Transverse colon (tissue), 4 donors: ENCODE measurements at places on chromosomes 7 and 10. TPM values are rescaled to one million over a fixed set of nuclear protein-coding genes. Genes with fewer than 3 reads are reported as not detected.

DNA sequence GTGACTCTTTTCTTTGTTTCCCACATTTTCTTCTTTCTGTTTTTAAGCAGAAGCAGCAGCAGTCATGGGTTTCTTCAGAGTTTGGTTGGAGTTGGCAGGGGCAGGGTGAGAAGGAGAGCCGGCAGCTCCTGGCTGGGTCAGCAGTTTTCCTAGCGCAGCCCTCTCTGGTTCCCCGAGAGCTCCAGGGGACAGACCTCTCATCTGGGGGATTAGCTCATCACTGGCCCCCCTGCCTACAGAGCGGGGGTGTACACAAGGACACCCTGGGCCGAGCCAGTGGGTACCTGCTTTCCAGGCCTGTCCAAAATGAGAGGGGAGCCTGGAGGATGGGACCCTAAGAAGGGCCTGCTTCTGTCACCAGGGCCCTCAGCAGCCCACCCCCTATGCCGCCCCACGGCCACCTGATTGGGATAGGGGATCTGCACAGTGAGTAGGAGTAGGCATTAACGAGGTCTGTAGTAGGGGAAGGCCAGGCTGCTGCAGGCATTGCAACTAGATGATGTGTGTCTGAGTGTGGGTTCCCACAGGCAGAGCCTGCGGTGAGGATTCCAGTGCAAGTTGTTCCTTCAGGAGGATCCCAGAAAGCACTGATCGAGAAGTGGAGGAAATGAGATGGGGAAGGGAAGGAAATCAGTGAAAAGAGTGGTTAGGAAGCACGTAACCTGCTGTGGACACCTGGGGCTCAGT lies 122.9 kb upstream of the PPIF start:
- no peak for DNase-seq

DNA sequence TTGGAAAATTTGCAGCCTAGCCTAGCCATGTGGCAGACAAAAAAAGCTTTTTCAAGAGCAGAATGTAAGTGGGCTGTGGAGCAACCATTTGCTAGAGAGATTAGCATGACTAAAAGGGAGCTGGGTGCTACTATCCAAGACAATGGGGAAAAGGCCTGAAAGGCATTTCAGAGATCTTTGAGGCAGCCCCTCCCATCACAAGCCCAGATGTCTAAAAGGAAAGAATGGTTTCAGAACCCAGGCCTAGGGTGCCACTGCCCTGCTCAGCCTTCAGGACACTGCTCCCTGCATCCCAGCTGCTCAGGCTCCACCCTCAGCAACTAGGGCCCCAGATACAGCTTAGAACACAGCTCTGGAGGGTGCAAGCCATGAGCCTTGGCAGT lies 24.7 kb downstream of the PNLIPRP3 start:
- DNase-seq = no peak

DNA sequence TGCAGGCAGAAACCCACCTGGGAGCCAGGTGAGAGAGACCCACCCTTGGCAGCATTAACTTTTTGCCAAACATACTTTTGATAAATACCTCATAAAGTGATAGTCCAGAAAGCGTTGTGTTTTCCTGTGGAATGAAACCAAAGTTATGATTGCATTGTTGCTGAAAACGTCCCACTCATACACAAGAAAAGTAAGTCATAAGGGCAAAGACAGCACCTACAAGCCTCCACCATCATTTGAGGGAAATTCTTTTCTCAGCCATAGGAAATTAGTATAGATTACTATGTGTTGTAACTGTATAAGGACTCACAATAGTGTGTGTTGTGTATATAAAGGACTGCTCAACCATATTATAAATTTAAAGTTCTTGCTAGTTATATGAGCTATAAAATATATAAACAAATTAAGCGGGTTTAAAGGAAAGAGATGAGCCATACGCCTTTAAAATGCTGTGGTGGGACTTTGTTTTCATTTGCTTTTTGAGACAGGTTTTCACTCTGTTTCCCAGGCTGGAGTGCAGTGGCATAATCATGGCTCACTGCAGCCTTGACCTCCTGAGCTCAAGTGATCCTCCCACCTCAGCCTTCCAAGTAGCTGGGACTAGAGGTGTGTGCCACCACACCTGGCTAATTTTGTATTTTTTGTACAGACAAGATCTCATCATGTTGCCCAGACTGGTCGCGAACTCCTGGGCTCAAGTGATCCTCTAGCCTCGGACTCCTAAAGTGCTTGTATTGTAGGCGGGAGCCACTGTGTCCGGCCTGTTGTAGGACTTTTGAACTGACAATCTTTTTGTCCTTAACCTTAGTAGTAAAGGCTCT lies 160.8 kb downstream of the PKD1L1 start:
- DNase-seq = no peak

Gene GIMAP4
- 37.6 TPM for total RNA-seq

DNA sequence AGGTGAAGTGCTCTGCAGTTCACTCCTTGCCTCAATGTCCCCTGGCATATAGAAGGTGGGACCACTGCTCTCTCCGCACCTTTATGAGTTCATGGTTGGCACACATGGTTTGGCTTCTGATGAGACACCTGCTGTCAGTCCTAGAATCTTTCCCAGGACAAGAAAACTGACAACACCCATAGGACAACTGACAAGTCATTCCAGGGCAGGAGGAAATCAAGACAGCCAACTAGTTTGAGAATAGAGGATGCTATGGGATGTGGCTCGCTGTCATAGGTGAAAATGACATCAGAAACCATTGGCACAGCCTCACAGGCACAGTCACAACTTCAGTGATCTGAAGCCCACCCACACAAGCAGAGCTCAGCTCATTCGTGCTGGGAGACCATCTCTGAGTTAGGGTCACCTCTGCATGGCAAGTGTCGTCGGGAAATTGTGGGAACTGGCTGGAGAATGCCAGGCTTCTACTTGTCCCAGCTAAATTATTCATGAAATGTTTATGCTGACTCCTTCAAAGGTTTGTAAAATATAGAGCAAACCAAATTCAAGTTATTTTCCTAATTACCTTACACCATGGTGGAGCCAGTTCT lies 762.4 kb downstream of the GRID1 start:
- DNase-seq = no peak

Gene FAM25A
- not detected for total RNA-seq

DNA sequence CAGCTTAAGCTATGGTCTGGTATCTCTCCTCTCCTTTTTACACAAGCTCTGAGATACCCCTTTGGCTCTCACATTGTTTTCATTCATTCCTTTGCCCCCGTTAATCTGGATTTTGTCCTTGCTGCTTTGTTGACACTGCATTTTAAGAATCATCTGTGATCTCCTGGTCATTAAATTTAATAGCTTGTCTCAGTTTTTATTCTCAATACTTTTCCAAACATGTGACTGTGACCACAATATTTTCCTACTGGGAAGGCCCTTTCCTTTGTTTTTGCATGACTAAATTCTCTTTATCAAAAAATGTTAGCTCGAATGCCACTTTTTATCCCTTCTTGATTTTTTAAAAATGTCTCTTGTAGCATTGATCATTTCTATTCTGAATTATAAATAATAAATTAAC lies 171.2 kb downstream of the SUGCT start:
- DNase-seq = no peak

GRCh38 chr7:158014976-158015375 lies 572.6 kb downstream of the PTPRN2 start:
- no peak for DNase-seq

Gene PLEKHA1
- total RNA-seq = 20.9 TPM

DNA sequence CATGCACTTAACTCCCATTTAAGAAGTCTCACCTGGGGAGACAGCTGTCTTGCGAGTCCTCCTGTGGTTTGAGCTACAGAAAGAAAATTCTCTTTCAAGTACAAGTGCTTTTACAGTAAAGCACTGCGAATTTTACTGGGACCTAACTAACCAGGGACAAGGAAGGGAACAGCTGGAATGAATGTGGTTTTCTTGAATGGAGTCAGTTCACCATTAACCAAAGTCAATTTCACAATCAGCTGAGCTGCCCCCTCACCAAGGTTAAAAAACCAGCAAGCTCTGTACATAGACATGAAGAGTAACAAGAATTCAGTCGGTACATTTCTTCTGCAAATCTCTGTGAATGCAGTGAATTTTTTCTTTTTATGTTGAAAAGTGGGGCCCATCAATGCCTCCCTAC lies 56.3 kb downstream of the GFRA1 start:
- no peak for DNase-seq

DNA sequence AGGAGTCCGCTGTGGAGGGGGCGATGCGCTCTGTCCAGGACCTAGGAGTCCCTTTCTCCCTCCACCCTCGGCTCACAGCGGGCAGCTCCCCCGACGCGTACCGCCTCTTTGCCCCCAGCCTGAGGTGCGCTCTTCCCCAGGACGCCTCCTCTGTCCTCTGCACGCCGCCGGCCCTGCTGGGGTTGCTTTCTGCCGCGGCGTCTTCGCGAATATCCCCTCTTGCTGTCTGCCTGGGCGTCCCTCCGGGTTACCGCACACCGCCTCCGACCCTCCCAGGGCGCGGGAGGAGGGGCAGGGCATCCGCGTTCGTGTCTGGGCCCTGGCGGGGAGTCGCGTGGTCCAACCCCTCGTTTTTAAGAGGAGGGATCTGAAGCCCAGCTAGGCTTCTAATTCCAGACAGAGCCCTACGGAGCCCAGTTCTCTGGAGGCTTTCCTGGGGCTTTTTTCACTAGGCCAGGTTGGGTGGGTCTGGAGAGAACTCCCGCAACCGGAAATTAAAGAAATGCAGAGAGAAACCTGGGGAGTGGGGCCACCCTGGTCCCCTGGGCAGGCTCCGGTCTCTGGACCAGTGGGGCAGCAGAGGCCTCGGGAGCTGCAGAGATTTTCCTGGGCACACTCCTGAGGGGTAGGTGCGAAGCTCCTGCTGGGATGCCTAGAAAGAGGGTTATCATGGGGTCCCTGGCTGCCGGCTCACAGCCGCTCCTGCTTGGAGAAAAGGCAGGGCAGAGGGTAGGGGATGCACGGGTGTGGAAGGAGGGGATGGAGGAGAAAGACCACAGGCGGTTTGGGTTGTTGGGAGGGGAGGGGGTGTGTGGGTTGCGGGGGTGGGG lies 166.9 kb downstream of the UBE2H start:
- DNase-seq = no peak

GRCh38 chr10:89279421-89279869 lies 22.4 kb upstream of the IFIT2 start:
- no peak for DNase-seq

GRCh38 chr7:16989811-16990413 lies 108.1 kb upstream of the AGR3 start:
- peak; percentile 86 for DNase-seq

- no peak for DNase-seq
Measured at GRCh38 chr7:42240416-42240815, 3.4 kb upstream of the GLI3 start.

Gene ADAMTS14
- 1.9 TPM for total RNA-seq

GRCh38 chr7:100219271-100219737 lies 445 bp upstream of the PVRIG start:
- DNase-seq = no peak

DNA sequence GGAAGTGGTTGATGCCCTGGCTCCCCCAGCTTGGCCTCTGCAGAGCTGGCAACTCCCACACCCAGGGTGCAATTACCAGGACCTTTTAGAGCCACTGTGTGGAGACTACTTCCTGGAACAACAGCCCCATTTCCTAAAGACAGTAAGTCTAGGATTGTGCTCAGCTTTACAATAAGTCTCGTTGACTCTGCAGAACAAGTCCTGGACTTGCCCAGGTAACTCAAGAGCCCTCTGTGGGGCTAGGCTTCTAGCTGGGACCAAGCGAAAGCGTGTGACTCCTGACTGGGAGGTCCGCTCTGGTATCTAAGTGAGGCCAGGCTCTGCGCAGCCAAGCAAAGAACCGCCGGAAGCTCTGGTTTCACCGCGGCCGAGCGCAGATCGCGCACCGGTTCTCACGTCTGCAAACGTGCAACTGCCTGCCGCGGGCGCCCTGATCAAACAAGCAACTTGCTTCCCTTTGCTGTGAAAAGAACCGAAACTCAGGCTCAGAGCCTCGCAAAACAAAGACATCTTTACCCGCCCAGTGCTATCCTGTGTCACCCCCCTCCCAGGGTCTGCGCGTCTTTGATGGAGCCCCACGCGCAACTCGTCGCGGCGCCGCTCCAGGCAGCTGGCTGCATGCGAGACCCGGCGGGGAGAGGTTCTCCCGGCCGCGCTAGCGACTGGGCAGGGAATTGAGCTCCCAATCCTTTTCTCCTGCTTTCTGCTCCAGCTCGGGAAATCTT lies 4.4 kb upstream of the PDLIM1 start:
- DNase-seq = peak; percentile 79

Gene MYL10
- total RNA-seq = not detected

Gene PSPH
- total RNA-seq = 9.0 TPM

Gene PRLHR
- total RNA-seq = not detected

GRCh38 chr10:121900443-121901174 lies 27.2 kb downstream of the ATE1 start:
- DNase-seq = no peak

Gene SLC26A4
- total RNA-seq = 0.41 TPM

Gene NODAL
- total RNA-seq = not detected

DNA sequence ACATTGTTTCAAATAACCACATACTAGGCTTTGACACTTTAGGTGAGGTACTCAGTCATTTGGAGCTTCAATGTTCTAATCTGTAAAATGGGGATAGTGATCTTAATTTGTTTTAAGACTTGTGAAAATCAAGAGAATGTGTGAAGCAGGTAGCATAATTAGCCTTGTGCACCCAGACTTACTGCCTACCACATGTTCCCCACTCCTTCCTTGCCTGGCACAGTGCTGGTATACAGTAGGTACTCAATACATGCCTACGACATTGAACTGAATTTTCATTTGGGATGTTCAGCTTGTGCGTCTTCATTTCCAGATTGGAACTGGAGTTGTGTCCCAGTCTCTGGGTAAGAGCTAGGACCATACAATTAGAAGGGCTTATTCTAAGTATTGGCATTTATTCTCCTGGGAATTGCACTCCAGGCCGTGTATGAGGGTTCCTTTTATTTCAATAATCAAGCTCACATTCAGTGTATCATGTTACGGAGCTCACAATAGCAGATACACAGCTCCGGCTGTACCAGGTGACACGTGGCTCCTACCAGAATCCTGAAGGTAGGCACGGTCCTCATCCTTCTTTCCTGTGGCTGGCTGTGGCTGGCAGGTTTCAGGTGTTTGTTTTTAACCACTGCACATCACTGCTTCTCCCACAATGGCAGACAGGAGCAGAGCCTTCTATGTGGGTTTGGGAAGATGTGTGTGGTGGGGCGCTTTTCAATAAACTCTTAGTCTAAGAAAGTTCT lies 109.4 kb upstream of the PDCD4 start:
- no peak for DNase-seq

Gene NME8
- not detected for total RNA-seq

Gene TMEM176B
- total RNA-seq = 369 TPM

DNA sequence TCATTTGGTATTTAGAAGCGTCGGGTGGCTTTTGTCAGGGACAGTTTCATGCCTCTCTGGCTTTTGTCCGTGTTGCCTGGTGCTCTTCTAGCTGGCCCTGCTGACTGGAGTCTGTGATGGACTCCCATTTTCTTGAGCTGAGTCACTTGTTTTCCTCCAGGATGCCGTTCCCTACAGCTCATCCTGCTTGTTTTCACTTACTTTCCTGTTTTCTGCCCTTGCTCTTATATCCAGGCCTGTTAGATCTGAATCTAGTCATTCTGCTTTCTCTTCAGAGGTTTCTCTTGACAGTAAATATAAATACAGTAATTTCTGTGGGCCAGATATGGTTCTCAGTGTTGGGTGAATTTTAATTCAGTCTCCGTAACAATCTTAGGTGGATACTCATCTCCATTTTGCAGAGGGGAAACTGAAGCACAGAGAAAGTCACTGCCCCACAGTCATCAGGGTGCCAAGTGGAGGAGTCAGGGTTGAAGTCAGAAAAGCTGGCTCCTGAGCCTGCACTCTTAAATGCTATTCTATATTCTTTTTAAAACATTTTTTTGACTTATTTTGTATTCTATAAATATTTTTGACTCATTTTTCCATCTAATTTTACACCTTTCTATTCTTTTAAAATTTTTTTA lies 85.4 kb downstream of the CCNY start:
- peak; percentile 26 for DNase-seq

- DNase-seq = peak; percentile 91
Measured at GRCh38 chr10:102449321-102450123, 1.8 kb downstream of the C10orf95 start.

Gene SEMA3D
- total RNA-seq = 1.4 TPM

Gene BAG3
- 22.5 TPM for total RNA-seq
